Kasumi-1 (cell line): ENCODE measurements at places on chromosomes 7 and 10.

GRCh38 chr10:71260622-71261325 is 48.4 kb downstream of the UNC5B start:
- no peak for DNase-seq

- no peak for DNase-seq
Measured at GRCh38 chr7:148905093-148905666, 21.1 kb upstream of the EZH2 start.

GRCh38 chr7:47941136-47941844 is 7.0 kb downstream of the PKD1L1 start:
- DNase-seq = no peak

DNA sequence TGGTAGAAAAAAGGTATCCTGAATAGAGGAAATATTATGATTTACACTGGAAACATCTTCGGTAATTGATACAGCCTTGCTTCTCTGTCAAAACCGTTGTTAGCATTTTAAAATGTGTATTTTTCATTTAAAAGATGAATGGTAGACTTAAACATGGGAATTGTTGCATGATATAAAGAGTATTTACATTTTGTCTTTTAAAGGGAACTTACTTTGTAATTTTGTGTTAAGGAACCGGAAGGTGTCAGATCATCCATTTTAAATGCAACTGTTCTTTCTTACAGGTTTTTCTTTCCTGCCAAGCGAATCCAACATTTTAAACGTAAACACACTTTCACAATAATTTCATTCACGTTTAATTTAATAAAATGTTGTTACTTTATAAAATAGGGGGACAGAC is 1.8 kb upstream of the IGF2BP3 start:
- peak; percentile 73 for DNase-seq

GRCh38 chr10:125262409-125262808 is 102.0 kb upstream of the CTBP2 start:
- no peak for DNase-seq

GRCh38 chr7:2076649-2077064 is 156.1 kb downstream of the MAD1L1 start:
- no peak for DNase-seq

GRCh38 chr10:67803588-67804394 is 34.2 kb downstream of the DNAJC12 start:
- DNase-seq = no peak

DNA sequence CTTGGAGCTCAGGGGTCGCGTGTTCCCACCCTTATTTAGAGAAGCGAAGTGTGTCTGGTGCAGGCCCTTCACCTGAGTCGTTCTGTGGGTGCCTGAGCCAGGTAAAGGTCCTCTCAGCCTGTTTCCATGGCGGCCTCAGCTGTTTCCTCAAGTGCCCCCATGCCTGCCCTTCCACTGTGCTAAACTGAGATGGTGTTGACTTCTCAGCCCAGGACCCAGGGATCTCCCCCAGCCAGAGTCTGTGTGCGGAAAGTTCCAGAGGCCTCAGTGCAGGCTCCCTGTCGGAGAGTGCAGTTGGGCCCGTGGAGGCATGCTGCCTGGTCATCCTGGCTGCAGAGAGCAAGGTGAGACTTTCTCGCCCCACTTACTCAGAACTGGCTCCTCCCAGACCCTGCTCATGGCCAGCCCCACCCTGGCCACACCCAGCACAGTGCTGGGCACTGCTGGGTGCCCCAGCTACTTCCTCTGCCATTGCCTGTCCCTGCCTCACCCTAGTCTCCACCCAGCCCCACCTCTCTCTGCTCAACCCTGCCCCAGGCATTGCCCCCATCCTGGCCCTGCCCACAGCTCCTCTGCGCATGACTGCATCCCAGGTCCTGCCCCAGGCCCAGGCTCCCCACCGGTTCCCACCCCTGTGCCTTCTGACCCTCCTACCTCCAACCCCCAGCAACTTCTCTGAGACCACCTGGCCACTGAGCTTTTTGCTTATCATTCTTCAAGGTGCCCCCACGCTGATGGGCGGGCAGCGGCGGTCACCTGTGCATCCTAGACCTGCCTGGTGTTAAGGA is 20.3 kb downstream of the NACAD start:
- DNase-seq = no peak

- DNase-seq = no peak
Measured at GRCh38 chr10:60367901-60368300, 21.8 kb downstream of the ANK3 start.

DNA sequence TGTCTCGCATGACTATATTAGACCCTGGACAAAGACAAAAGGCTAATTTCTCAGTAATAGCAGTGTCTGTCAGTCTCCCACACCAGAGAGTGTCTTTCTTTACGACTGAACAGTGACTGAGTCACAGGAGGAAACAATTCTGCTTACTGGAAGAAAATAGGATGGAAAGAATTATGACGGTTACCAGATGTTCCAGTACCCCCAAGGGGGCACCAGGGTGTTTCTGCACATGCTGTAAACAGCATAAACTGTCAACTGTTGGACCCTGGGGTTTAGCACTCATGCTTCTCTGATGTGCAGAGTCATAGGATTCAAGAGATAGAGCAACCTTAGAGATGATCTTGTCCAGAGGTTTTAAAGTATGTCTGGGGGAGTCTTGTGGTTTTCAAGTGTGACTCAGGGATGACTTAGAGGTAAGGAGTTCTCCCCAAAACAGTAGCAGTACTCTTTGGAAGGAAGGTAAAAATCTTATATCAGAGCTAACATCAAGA is 291.7 kb downstream of the THSD7A start:
- DNase-seq = peak; percentile 2

DNA sequence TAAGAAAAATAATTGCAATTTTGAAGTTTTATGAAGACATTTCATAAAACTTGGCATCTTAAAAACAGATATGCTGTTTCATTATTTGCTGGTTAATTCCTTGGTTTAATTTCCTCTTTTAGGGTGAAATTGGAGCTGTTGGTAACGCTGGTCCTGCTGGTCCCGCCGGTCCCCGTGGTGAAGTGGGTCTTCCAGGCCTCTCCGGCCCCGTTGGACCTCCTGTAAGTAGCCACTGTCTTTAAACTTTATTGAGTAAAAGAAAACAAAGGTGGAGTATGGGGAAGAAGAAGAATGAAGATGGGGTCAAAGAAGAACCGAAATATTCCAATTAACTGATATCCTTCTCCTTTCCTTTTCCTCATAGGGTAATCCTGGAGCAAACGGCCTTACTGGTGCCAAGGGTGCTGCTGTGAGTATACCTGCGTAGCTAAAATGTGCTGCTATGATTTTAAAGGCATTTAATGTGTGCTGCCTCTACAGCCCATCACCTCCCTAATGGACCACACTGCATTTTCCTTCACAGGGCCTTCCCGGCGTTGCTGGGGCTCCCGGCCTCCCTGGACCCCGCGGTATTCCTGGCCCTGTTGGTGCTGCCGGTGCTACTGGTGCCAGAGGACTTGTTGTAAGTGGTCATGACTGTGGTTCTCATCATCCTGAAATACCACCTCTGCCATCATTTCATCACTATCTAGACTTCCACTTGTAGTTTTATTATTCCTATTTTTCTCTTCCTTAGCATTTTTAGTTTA is 14.7 kb downstream of the COL1A2 start:
- DNase-seq = no peak

- DNase-seq = no peak
Measured at GRCh38 chr7:148289630-148290029, 300.9 kb upstream of the C7orf33 start.

GRCh38 chr7:100127866-100128636 is 1.3 kb downstream of the MBLAC1 start:
- peak; percentile 41 for DNase-seq

DNA sequence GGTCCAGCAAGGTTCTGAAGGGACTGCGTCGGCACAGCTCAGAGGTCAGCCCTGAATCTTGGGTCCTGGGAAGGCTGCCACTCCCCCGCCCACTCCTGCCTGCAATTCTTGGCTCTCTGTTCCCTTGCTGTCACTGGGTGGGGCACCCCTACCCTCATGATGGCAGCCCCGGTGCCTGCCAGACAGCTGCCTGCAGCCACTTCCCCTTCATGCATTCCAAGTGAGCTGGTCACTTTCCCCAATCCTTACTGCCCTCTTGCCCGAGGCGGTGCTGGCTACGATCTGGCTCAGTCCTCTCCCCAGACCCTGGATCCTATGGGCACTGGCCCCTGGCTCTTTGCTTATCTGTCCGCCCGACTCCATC is 14.2 kb downstream of the MYL10 start:
- DNase-seq = no peak

DNA sequence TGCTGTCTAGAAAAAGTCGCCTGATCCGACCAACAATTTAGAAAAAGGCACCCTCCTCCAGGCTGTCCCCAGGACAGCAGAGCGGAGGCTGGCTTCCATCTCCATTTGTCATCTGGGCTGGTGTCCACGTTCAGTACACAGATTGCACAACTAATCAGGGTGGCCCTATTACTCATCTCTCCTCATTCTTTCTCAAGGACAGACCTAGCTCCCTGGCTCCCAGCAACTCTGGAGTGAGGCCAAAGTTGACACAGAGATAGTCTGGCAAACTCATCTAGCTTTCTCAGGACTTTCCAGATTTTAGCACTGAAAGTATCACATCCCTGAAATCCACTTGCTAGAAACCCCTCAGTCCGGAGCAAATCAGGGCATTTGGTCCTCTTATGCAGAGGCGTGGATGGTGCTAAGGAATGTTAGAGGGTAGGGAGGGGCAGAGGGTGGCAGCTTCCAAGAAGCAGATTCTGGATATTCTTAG is 75.1 kb downstream of the DNAH11 start:
- DNase-seq = no peak

DNA sequence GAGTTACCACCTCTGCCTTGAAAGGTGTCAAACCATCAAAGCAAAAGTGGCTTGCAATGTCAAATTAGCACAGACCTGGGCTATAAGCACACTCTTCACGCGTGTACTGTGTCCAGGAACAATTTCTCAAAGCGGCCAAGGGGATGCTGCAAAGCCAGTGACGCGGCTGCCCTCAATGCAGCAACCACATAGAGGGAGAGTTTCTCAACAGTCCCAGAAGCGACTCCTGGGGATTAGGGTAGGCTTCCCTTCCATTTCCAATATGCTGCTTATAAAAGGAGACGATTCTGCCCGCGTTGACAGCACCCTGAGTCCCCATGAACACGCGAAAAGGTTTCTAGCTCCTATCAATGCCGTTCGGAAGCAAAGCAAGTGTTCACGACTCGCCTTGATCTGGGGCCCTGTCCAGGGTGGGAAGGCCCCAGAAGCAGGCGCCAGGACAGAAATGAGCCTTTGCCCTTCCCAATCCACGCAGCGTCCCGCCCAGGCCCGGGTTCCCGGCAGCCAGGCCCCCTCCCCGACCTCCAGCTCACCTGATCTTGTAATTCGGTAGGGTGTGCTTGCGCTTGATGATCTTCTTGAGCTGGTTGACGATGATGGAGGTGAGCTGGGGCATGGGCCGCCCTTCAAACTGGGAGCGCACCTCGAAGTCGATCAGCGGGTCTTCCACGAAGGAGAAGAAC is 1.3 kb downstream of the PDZD8 start:
- DNase-seq = peak; percentile 44

DNA sequence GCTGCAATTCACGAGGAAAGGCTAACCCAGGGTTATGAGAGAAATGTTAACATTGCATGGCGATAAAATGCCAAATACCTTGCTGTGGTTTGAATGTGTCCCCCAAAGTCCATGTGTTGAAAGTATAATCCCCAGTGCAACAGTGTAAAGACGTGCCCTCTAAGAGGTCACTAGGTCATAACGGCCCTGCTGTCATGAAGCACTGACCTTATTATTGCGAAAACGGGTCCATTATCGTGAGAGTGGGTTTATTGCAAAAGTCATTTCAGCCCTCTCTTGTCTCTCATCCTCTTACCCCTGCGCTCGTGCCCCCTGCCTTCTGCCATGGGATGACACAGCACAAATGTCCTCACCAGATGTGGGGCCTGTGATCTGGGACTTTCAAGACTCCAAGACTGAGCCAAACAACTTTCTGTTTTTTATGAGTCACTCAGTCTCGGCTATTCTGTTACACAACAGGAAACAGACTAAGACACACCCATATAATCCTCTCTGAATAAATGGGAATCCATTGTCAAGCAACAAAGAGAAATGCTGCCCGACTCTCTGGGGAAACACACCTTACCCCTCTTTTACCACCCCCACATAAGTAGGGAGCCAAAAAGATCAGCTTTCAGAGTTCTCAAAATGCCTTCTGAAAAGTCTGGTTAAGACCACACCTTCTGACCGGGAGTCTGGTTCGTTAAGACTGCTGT is 73.1 kb upstream of the UCN3 start:
- DNase-seq = peak; percentile 83

GRCh38 chr7:151856098-151856497 is 20.8 kb downstream of the PRKAG2 start:
- no peak for DNase-seq

- DNase-seq = no peak
Measured at GRCh38 chr10:15817409-15818046, 42.8 kb downstream of the MINDY3 start.

- DNase-seq = no peak
Measured at GRCh38 chr7:106121189-106121810, 9.2 kb upstream of the SYPL1 start.

- no peak for DNase-seq
Measured at GRCh38 chr7:40135317-40135610, 459 bp downstream of the SUGCT start.

GRCh38 chr7:15015545-15016314 is 113.2 kb upstream of the DGKB start:
- peak; percentile 29 for DNase-seq
